ENCODE measurements at places on chromosomes 3 and 15. TPM values are rescaled to one million over a fixed set of nuclear protein-coding genes. Genes with fewer than 3 reads are reported as not detected.

DNA sequence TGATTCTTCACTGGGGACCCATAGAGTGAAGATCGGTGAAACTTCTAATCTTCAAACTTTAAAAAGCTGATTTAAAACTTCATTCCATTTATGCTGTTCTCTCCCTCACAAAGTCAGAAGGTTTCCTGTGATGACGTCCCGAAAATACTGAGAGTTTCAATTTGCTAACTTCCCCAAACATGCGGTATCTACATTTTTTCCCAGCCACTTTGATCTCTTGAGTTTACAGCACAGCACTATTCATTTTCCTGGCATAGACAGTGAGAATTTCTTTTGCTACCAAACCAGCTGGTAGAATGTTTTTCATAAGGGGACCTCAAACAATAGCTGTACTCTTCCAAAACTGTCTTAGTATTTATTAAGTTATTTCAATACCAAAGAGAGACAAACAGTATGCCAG lies 156.8 kb downstream of the LSAMP start:
- peak; percentile 32 for DNase-seq

- DNase-seq = no peak
These were observed 182.7 kb downstream of the CNTN6 start for GRCh38 chr3:1275495-1275894.

DNA sequence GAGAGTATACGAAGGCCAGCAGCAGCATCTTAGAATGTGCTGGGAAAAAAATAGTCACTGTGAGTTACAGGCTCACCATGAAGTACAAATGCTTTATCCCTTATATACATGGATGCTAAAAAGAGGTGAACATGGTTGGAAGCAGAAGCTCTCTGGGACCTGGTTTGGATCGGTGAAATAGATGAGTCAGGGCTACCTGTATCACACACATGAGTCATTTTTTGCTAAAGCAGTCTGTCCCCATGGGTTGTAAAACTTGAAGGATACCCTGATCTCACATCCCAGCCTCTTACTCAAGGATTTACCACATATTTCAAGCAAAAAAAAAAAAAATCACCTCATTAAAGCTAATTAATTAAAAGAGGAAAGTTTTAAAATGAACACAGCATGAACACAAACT lies 6.9 kb upstream of the SERPINI2 start:
- DNase-seq = no peak

DNA sequence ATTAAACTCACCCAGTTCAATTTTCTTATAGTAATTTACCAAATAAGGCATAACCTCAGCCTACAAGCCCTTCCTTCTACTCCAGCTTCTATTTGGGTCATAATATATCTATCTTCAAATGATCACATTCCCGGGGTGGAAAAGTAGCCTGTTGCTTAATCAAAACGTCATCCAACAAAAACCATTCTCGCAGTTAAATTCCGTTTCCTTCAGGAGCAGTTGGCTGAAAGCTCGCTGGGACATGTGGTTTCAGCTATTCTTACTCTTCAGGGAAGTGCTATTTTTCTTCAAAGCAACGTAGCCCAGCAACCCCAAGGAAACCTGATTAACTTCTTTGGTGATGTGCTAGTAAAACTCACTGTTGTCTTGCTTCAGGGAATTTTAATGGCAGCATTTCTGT lies 59.6 kb downstream of the MAGI1 start:
- DNase-seq = peak; percentile 59

DNA sequence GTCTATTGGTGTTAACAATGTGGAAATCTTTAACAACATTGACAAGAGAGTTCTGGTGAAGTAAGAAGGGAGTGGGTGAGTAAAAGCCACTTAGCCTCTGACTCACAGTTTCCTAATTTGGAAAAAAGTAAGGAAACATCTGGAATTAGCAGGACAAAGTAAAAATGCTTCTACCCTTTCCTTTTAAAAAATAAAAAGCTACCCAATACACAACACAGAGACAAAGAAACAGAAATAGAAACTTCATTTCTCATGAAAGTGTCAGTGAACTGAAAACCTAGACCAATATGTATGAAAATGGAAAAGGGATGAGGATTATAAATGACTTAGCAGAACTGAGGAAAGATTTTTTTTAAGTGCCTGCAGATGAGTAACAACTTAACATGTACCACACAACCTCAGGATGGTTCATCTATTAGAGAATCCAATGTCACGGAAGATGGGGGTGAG lies 65.4 kb downstream of the SSR3 start:
- DNase-seq = no peak

DNA sequence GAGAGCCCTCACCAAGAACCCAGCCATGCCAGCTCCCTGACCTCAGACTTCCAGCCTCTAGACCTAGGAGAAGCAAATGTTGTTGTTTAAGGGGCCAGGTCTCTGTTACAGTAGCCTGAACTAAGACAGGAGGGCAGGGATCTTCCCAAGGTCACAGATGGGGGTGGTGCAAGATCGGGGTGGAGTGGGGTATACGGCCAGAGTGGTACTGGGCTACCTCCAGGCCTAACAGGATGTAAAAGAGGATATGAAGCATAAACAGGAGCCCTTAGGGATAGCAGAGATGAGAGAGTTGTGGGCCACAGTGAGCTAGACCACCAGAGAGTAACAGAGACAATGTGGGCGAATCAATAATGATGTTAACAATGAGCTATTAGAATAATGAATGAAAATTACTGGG lies 82.9 kb downstream of the TOP2B start:
- no peak for DNase-seq

GRCh38 chr3:42749753-42750231 lies 23.3 kb downstream of the CCDC13 start:
- peak; percentile 26 for DNase-seq

DNA sequence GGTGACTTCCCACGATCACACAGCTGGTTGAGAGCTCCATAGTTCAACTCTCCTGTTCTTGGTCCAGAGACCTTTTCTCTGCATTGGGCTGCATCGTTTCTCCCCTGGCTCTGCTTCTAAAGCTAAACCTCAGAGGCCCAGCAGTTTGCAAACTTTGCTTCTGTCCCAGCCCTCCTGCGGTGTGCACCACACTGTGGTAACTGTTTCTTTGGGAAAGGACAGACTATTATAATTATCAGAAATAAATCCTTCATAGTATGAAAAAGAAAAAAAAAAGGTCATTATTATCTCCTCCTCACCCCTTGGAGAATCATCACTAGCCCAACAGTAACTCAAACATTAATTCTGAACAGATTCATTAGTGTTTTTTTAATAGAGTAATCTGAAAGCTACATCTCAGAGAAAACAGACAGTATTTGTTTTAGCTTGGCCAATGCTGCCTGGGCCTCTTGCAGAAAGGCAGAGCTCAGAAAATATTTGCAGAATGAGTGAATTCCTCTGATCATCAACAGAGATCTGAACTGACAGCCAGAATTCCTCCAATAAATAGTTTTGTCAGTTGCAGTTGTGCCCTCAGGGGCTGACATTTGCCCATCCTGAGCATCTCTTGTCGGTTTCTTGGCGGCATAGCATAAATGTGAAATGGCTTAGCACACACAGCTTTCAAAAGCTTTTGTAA lies 52.9 kb downstream of the BFSP2 start:
- DNase-seq = no peak

- no peak for DNase-seq
These were observed 126.5 kb downstream of the DGKG start for GRCh38 chr3:186235554-186235953.

DNA sequence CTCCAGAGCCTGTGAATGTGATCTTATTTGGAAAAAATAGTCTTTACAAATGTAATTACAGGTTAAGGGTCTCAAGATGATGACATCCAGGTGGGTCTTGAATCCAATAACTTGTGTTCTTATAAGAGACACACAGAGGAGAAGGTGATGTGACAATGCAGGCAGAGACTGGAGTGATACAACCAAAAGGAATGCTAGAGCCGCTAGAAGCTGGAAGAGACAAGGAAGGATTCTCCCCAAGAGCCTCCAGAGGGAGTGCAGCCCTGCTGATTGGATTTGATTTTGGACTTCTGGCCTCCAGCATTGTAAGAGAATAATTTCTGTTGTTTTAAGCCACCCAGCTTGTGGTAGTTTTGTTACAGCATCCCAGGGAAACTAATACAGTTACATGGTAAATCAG lies 9.7 kb downstream of the MYH15 start:
- no peak for DNase-seq

- DNase-seq = peak; percentile 65
These were observed 309.3 kb upstream of the UBE2E2 start for GRCh38 chr3:22893644-22894325.

- no peak for DNase-seq
These were observed 445.3 kb upstream of the ROBO1 start for GRCh38 chr3:80213086-80213485.

DNA sequence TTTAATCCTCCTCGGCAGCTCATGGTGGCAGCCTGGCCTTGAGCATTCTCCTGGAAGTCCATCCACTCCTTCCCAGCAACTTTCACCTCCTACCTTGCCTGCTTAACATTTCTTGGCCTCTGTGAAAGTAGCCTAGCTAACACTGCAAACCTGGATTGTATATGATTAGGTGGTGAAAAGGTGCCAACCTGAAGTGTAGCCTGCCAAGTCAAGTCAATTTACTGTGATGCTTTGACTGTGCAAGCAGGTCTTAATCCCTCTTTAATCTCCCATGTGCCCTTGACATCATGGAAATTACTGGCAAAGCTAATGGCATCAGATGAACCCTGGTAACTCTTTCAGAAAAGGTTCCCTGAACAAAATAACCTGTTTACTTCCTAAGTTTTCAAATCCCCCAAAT lies 169.7 kb upstream of the NR2F2 start:
- DNase-seq = peak; percentile 85

- DNase-seq = no peak
These were observed 727 bp downstream of the NSMCE3 start for GRCh38 chr15:29268706-29269484.

The CCR9 gene
- 0.08 TPM for polyA plus RNA-seq

The TAGLN3 gene
- 1.0 TPM for polyA plus RNA-seq

The CCDC54 gene
- not detected for polyA plus RNA-seq

The C3orf33 gene
- 1.5 TPM for polyA plus RNA-seq

The BFSP2 gene
- 1.4 TPM for polyA plus RNA-seq

The MYZAP gene
- 9.4 TPM for polyA plus RNA-seq

The AGTR1 gene
- polyA plus RNA-seq = 0.61 TPM

The GATA2 gene
- polyA plus RNA-seq = 3.3 TPM

The ROPN1B gene
- polyA plus RNA-seq = not detected

The CATSPER2 gene
- 4.5 TPM for polyA plus RNA-seq

The SPTBN5 gene
- polyA plus RNA-seq = 2.9 TPM

The EPHB3 gene
- polyA plus RNA-seq = 25.1 TPM

The CLRN1 gene
- polyA plus RNA-seq = not detected

The ZBTB20 gene
- 0.15 TPM for polyA plus RNA-seq

Measured in stomach (tissue), 19 donors.